ENCODE measurements at places on chromosomes 2 and 18. TPM values are rescaled to one million over a fixed set of nuclear protein-coding genes. Genes with fewer than 3 reads are reported as not detected.
A peak's percentile ranks its signal among the peaks of the same experiment; 100 is the strongest.

DNA sequence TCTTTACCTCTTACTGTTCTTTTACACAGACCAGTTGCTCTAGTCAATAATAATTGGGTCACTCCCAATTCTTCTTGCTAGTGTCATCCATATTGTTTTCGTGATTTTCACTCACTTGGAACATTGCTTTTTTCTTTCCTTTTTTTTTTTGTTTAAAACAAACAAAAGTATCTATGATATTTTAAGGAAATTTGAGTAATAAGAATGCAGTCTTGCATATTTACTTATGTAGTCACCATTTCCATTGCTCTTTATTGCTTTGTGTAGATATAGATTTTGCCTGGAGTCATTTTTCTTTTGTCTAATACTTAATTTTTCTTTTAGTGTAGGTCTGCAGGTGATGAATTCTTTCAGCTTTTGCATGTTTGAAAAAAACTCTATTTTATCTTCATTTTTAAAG lies 71.9 kb downstream of the WDR7 start:
- no peak overlapping the region for H3K27ac ChIP-seq
- DNase-seq, result no peak
- no peaks in the 10 kb centered on the region for H3K4me1 ChIP-seq
- no peaks in the 10 kb centered on the region for H3K36me3 ChIP-seq
- H3K4me3 ChIP-seq, result no peak overlapping the region

DNA sequence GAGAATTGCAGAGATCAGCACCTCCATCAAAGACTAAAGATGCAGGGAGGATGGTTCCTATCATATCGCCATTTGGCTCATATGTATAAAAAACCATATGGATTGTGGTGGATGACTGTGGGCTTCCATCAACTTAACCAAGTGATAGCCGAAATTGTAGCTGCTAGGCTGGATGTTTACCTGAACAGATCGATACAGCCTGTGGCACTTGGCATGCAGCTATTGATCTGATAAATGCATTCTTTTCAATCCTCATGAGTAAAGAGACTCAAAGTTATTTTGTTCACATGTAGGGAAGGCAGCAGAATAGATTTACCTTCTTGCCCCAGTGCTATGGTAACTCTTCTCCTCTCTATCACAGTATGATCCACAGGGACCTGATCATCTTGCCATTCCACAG lies 18.5 kb downstream of the CHCHD5 start:
- no peaks in the 10 kb centered on the region for H3K36me3 ChIP-seq
- DNase-seq, result no peak
- no peaks in the 10 kb centered on the region for H3K4me1 ChIP-seq
- no peaks in the 10 kb centered on the region for H3K27me3 ChIP-seq
- H3K27ac ChIP-seq, result no peak overlapping the region

DNA sequence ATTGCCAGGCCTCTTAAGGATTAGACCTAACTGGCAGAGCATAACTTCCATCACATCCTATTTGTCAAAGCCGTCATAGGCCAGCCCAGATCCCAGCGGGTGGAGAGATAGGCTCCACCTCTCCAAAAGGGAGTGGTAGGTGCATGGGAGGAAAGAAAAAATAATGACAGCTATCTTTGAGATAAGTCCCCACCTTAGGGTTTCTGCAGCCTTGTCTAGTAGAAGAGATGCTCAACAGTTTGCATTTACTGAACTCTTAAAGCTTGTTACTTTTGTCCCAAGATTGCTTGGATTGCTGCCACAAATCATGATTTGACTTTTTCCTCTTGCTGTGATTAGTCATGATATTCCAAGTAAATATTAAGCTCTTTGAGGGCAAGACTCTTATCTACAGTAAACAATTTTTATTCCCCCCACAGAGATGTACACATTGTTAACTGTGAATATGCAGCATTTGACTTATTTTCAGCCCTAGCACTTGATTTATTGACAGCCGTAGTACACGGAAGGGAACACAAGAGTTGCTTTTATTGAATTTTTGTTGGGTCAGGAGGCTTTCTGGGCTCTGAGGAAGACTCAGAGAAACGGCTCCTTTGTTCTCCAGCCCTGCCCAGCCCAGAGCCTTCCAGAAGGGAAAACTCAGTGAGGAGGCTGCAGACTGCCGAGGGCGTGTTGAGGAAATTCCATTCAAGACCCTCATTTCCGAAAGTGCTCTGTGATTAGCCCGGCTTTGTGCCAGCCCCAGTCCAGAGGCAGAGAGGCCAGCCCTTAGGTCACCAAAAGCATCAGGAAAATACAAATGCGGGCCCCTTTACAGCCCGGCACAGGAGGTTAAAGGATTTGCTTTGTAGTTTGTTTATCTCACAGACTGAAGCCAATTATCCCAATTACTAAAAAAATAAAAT lies 75.5 kb upstream of the ZNF532 start:
- no peaks in the 10 kb centered on the region for H3K4me1 ChIP-seq
- H3K4me3 ChIP-seq, result no peak overlapping the region
- H3K27me3 ChIP-seq, result no peaks in the 10 kb centered on the region
- no peak overlapping the region for H3K27ac ChIP-seq

- DNase-seq, result no peak
- H3K27ac ChIP-seq, result no peak overlapping the region
- no peaks in the 10 kb centered on the region for H3K4me1 ChIP-seq
These were observed 32.4 kb downstream of the IL18R1 start for GRCh38 chr2:102387763-102388546.

DNA sequence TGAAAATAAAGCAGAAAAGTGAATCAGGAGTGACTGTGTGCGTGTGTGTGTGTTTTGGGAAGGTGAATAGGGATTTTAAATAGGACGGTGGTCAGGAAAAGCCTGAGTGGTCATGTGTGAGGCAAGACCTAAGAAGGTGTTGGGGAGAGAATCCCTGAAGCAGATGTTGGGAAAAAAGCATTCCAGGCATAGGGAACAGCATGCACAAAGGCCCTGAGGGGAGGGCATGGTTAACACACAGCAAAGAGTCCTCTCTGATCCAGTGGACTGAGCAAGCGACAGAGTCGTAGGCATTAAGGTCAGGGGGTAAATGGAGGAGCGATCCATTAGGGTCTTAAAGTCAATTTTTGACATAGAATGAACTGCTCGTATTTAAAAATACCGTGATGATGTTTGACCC lies 34.0 kb upstream of the OTOS start:
- H3K4me3 ChIP-seq, result no peak overlapping the region
- H3K36me3 ChIP-seq, result no peaks in the 10 kb centered on the region
- no peak overlapping the region for H3K27ac ChIP-seq
- H3K4me1 ChIP-seq, result no peaks in the 10 kb centered on the region
- peak; percentile 7 for DNase-seq

GRCh38 chr18:45621061-45621511 lies 5.8 kb downstream of the SLC14A2 start:
- no peaks in the 10 kb centered on the region for H3K27me3 ChIP-seq
- no peak for DNase-seq
- H3K4me1 ChIP-seq, result peaks cover 5% of the 10 kb centered on the region
- H3K27ac ChIP-seq, result no peak overlapping the region

DNA sequence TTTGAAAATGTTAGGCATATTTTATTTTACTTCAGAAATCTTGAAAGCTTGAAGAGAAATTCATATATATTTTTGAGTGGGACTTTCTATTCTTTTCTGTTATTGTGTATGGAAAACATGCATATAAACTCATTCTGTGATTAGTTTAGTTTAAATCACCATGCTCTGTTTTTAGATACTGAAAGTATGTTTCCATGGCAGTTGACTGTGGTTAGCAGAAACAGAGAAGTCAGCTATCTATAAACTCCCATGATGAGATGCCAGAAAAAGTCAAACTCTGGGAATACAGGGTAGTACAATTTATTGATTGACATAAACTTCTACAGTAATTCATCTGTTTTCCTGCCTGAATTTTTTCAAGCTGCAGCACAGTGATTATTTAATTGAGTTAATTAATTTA lies 905.3 kb upstream of the VRK2 start:
- no peaks in the 10 kb centered on the region for H3K27me3 ChIP-seq
- no peak overlapping the region for H3K4me3 ChIP-seq
- no peak overlapping the region for H3K27ac ChIP-seq

DNA sequence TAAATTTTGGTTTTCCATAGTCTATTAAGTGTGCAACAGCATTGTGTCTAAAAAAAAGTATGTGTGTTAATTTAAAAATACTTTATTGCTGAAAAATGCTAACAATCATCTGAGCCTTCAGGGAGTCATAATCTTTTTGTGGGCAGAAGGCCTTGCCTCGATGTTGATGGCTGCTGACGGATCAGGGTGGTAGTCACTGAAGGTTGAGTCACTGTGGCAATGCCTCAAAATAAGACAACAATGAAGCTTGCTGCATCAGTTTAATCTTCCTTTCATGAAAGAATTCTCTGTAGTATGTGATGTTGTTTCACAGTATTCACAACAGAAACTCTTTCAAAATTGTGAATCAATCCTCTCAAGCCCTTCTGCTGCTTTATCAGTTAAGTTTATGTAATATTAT lies 31.3 kb downstream of the HDHD2 start:
- no peaks in the 10 kb centered on the region for H3K36me3 ChIP-seq
- H3K4me3 ChIP-seq, result no peak overlapping the region
- no peak for DNase-seq
- H3K27me3 ChIP-seq, result no peaks in the 10 kb centered on the region
- H3K4me1 ChIP-seq, result no peaks in the 10 kb centered on the region

DNA sequence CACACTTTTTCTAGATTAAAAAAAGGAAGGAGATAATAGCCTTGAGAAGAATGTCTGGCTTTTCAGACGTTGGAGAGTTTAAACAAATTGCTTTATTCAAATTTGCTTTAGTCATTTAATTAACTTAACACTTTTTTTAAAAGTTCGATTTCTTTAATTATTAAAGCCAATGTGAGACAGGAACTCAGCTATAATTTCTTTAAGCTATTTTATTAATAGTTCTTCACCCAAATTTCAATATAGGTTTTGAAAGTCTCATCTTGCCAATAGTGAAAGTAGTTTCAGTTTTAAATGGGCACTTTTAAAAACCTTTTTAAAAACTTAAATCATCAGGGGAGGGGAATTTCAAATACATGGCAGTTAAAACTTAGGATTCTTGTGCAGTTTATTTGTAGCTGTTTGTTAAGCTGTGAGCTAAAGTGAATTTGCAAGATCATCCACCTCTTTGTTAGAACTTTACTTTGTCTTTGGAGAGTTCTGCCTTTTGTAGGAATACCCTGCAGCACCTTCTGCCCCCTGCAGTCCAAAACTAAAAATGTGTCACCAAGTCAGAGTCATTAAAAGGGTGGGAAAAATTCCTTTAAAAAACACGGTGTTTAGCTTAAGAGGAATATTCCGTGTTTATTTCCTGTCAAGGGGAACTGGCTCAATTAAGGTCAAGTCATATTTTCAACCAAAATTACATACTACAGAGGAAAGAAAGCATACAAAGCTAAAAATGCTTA lies 4.6 kb downstream of the TGIF1 start:
- no peaks in the 10 kb centered on the region for H3K27me3 ChIP-seq
- peak overlapping the region; percentile 60 for H3K4me3 ChIP-seq
- peak overlapping the region; percentile 47 for H3K27ac ChIP-seq
- no peak for DNase-seq

DNA sequence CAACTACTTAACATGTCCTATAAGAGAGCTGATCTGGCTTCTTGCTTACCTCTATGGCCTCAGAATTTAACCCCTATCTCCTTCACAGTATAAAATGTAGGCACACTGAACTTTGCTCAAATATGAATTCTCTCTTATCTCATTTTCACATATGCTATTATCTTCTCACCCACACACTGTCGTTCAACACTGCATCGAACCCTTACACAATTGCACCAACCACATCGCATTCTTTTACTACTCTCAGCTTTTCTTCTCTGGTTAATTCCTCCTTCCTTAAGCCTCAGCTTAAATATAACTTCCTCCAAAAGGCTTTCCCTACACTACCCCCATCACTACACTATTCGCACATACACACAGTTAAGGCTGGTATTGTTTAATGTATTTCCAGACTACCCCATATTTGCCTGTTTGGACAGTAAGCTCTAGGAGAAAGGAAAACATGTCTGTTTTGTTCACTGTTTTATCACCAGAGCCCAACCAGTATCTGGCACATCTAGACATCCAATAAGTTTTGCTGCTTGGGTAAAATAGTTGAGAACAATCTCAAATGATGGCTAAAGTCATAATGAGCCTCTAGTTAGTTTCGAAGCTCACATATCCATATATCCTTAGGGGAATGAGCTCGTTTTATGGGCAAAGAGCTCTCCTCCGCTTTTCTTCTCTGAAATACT lies 47.7 kb downstream of the HIBCH start:
- no peak for DNase-seq
- H3K4me1 ChIP-seq, result peaks cover 2% of the 10 kb centered on the region
- no peak overlapping the region for H3K27ac ChIP-seq
- H3K36me3 ChIP-seq, result no peaks in the 10 kb centered on the region
- H3K27me3 ChIP-seq, result no peaks in the 10 kb centered on the region

GRCh38 chr2:145685383-145686050 lies 1165.6 kb upstream of the ZEB2 start:
- H3K4me1 ChIP-seq, result no peaks in the 10 kb centered on the region
- no peak for DNase-seq
- no peaks in the 10 kb centered on the region for H3K27me3 ChIP-seq
- no peak overlapping the region for H3K27ac ChIP-seq

DNA sequence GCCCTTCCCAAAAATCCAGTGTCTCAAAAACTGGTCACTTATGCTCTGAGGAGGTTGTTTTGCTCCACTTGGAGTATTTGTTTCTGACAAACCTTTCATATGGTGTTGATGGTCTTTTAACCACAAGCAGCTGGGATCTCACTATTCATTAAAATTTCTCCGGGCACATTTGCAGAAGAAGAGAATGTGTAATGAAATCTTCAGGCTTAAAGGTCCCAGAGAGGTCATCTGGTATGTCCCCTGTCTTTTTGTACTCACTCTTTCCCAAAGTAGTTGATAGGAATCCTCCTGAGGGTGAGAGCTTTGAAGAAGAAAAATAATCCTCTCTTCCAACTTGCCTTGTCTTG lies 430.8 kb downstream of the SETBP1 start:
- H3K4me1 ChIP-seq, result no peaks in the 10 kb centered on the region
- DNase-seq, result no peak
- no peak overlapping the region for H3K27ac ChIP-seq
- no peaks in the 10 kb centered on the region for H3K27me3 ChIP-seq

- H3K36me3 ChIP-seq, result no peaks in the 10 kb centered on the region
- H3K27me3 ChIP-seq, result no peaks in the 10 kb centered on the region
- H3K4me1 ChIP-seq, result no peaks in the 10 kb centered on the region
- no peak overlapping the region for H3K4me3 ChIP-seq
- no peak for DNase-seq
- no peak overlapping the region for H3K27ac ChIP-seq
These were observed 88.8 kb upstream of the ASB18 start for GRCh38 chr2:236352761-236353593.

- H3K36me3 ChIP-seq, result no peaks in the 10 kb centered on the region
- H3K4me1 ChIP-seq, result no peaks in the 10 kb centered on the region
- no peaks in the 10 kb centered on the region for H3K27me3 ChIP-seq
- no peak for DNase-seq
- H3K4me3 ChIP-seq, result no peak overlapping the region
These were observed 707 bp upstream of the ERFE start for GRCh38 chr2:238158018-238158508.

GRCh38 chr2:102661846-102662245 lies 42.5 kb downstream of the SLC9A2 start:
- H3K36me3 ChIP-seq, result no peaks in the 10 kb centered on the region
- H3K27me3 ChIP-seq, result no peaks in the 10 kb centered on the region
- no peak overlapping the region for H3K4me3 ChIP-seq

RTN4 gene
- 311 TPM for total RNA-seq

RBKS gene
- total RNA-seq, result 4.4 TPM

PLA2R1 gene
- 34.9 TPM for total RNA-seq

GNAL gene
- 12.0 TPM for total RNA-seq

MC4R gene
- not detected for total RNA-seq

LGALSL gene
- total RNA-seq, result 26.8 TPM

DSG2 gene
- total RNA-seq, result 4.3 TPM

EDAR gene
- not detected for total RNA-seq
